LoVo (cell line): ENCODE measurements at places on chromosomes 5 and 9.
A peak's percentile ranks its signal among the peaks of the same experiment; 100 is the strongest.

GRCh38 chr5:132265336-132266030, 8.0 kb downstream of the PDLIM4 start:
- peak; percentile 87 for DNase-seq

DNA sequence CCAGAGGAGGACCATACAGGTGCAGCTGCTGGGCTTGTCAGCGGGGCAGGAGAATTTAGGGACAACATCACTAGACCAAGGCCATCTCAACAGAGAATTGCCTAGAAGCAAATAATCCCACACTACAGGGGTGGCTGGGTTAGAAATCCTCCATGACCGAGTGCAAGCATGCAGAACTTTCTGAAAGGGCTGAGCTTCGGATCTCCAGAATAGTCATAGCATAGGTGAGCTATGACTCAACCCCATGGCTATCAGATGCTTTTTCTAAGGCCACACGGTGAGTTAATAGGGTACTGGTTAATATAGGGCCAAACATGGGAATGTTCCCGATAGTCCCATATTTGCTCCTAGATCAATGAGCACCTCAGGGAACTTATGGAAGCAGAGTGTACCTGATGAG, 4.2 kb downstream of the KCNIP1 start:
- no peak for DNase-seq

DNA sequence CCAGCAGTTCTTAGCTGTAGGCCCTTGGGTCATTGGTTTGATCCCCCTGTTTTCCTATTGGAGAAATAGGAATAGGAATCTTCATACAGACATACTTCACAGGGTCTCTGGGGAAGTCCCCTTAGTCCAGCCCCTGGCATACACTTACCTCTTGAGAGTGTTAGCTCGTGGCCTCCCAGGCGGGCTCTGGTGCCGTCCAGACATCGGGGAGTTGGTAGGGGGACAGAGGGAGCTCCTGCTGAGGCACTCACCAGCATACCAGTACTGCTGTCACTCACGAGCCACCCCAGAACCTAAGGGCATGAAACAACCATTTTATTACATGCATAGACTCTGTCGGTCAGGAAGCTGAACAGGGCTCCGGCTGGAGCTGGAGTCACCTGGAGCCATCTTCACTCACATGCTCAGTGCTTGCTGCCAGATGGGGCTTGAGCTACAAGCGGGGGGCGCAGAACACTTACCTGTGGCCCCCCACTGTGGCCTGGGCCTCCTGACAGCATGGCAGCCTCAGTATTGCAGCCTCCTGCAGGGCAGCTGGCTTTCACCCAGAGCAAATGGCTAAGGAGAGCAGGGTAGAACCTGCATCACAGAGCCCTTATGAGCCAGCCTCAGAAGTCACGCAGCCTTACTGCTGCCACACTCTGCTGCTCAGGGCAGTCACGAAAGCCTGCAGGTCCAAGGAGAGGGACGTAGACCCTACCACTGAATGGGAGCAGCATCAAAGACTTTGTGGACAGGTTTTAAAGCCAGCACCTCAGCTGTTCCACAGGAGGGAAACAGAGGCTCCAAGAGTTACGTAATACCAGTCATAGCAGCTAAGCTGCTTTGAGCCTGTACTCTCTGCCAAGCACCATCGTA, 58.3 kb upstream of the ANGPTL2 start:
- no peak for DNase-seq

- DNase-seq = no peak
Measured at GRCh38 chr9:124454791-124455443, 4.7 kb downstream of the ADGRD2 start.

GRCh38 chr9:36881743-36882441, 152.2 kb downstream of the PAX5 start:
- DNase-seq = no peak

DNA sequence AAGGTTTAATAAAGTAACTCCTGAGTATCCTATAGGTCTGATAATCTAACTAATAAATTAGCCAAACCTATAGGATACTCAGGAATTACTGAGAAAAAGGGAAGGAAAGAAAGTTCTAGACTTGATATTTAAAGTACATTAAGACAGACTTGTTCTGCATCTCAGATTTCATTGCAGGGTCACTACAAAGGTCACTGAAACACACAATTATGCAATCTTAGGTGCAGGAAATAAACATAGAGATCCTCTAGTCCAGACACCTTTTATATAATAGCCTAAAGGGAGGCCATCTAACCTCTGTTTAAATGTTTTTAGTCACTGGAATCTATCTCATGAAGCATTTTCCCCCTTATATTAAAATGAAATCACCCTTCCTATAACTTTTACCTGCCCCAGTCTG, 1215.7 kb downstream of the MAT2B start:
- DNase-seq = no peak

DNA sequence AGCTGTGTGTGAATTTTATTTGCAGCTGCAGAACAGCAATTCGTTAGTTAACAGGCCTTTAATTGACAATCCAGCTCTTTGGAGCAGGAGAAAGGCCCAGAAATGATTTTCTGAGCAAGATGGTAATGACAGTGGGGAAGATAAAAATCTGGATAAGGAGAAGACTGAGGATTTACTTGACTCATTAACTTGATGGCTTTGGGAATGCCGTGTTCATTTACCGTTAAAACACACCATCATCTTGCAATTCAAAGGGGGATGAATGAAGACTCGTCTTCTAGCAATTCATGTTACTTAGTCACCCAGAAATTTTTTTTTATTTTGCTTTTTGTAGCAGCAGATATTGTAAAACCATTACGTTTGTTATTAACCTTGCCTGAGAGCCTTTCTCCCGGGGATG, 52.0 kb downstream of the PTTG1 start:
- no peak for DNase-seq

DNA sequence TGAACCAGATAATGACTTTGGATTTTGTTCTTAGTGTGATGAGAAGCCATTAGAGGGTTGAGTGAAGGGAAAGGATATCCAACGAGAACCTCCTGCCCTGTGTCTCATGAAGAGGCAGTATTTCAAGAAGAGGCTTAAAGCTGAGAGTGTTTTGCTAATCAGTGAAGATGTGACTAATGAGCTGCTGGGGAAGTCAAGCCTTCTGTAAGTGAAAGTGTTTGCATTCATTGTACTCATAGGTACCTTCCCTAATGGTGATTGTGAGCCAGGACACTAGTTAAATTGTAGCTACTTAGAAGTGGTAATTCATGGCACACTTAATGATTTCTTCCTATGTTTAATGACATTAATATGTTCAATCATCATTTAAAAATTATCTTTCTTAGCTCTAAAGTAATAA, 23.7 kb downstream of the PIP5K1B start:
- no peak for DNase-seq

- DNase-seq = no peak
Measured at GRCh38 chr5:157710882-157711281, 20.3 kb upstream of the THG1L start.

- no peak for DNase-seq
Measured at GRCh38 chr9:113154471-113154870, 3.7 kb downstream of the SLC31A2 start.

GRCh38 chr9:21266733-21267484, 27.1 kb upstream of the IFNA14 start:
- no peak for DNase-seq
